ENCODE measurements at places on chromosomes 11 and 22.

DNA sequence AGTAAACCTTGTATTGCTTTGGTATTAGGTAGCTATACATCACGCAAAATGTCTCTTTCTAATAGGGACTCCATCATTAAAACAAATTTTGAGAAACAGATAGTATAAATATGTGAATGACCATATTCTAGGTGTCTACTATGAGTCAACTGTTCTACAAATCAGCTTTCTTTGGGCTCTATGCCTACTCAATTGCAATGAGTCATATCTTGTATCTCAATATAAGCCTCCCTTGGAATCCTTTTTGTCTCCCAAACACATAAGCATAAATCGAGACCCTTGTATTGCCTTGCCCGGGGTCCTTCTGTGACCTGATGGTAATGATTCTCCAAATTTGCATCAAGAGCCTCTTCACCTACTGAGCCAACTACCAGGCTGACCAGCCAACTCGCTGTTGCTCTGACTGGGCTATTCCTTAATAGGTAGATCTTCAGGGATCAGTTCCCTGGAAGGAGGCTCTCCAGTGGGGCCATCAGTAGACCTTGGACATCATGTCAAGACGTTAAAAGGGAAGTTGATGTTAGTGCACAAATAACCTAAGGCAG is 22.2 kb downstream of the BLID start:
- no peak for DNase-seq

- no peak for DNase-seq
These were observed 47.1 kb upstream of the UCP3 start for GRCh38 chr11:74055938-74056337.

GRCh38 chr11:26778000-26778757 is 56.3 kb upstream of the SLC5A12 start:
- no peak for DNase-seq

GRCh38 chr11:60280412-60280811 is at the start of gene MS4A4A:
Gene MS4A4A, plus strand, starts transcription at chr11:60280666. Its CDS starts 10 bp downstream, at chr11:60280676.
- DNase-seq, result peak; percentile 14

DNA sequence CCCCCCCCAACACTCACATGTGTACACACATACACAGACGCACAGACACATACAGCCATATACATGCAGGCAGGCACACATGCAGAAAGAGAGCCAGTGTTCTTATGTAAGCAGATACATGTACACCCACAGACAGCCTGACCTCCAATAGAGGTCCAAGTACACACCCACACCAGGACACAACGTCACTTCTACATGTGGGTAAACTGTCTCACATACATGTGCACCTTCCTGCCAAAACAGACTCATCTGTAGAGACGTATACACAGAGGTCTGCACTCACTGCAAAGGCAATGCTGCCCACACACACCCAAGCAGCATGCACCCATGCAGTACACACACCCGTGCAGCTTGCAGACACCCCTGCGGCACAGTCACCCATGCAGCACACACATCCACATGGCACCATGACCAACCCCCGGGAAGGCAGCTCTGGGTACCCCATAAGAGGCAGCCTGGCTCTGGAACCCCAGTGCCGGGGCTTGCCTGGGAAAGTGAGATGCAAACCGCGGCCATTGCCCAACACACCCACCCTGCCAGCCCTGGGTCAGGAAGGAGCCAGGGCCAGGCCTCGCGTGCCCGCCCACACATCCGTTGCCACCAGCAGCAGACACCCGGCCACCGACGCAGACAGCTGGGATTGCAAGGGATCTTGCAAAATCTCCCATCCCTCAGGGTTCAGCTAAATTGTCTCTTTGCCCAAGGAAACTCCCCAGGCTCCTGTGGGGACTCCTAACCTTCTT is 10.1 kb downstream of the CASTOR1 start:
- DNase-seq, result no peak

GRCh38 chr11:115067900-115068530 is 389.7 kb downstream of the NXPE2 start:
- DNase-seq, result peak; percentile 36

GRCh38 chr11:35496416-35496815 is 29.0 kb downstream of the PAMR1 start:
- no peak for DNase-seq

GRCh38 chr11:6237266-6237665 is 1.6 kb upstream of the CNGA4 start:
- no peak for DNase-seq

GRCh38 chr11:66151273-66151672 is 81.2 kb downstream of the PACS1 start:
- peak; percentile 27 for DNase-seq

DNA sequence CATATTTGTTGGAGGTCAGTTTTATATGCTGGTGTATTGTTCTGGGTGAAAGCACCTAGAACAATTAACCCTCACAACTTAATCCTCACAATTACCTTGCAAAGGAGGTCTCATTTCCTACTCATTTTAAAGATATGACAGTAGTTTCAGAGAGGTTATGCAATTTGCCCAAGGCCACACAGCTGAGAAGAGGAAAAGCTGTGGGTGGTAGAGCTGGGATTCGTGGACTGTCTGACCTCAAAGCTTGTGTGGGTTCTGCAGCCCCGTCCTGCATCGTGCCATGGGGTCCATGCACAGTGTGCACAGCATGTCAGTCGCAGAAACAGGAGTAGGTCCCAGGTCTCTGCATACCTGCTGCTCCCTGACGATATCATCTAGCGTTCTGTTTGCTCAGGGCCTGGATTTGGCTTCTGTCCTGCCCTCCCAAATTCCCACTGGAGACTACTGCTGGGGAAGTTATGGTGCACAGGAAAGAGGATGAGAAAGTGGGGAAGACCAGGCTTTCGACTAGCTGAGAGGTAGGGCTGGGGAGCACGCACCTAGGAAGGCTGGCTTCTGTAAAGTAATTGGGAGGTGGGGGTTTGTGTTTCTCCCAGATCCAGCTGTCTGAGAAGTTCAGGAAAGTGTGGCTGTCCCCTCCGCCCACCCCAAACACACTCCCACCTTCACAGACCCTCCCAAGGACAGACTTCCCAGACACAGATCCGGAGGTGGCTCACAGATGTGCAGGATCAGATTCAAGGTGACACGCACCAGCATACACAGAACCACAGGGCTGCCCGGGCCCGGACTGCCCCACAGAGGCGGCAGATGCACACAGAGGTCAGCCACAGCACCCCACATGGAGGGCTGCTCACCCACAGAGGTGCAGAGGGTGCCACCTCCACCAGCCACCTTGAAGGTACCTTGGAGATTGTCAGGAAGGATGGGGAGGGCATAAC is 2.0 kb downstream of the BACE1 start:
- no peak for DNase-seq

DNA sequence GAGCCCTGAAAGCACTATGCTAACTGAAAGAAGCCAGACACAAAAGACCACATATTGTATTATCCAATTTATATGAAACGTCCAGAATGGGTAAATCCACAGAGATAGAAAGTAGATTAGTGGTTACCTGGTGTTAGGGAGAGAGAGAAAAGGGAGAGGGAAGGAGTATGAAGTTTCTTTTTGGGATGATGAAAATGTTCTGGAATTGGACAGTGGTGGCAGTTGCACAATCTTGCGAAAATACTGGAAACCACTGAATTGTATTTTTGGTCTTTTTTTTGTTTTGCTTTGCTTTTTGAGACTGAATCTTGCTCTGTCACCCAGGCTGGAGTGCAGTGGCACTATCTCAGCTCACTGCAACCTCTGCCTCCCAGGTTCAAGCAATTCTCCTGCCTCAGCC is 63.5 kb downstream of the MRTFA start:
- DNase-seq, result no peak

DNA sequence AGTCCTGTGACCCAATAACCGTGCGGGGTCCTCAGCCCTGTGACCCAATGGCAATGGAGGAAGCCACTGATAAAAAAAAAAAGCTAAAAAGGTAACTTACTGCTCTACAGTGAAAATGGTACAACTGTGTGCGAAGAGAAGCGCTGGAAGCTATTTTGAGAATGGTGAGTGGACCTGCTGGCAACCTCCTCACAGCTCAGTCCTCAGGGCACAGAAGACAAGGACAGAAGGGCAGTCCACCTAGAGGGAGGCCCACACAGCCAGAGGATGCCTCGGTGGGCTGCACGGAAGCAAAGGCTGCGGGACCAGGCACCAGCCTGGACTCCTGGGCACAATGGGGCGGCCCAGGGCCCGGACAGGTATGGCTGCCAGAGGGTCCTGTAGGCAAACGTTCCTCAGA is 35.6 kb downstream of the BRD1 start:
- DNase-seq, result no peak

- DNase-seq, result no peak
These were observed 24.0 kb downstream of the SMCO4 start for GRCh38 chr11:93519179-93519578.

DNA sequence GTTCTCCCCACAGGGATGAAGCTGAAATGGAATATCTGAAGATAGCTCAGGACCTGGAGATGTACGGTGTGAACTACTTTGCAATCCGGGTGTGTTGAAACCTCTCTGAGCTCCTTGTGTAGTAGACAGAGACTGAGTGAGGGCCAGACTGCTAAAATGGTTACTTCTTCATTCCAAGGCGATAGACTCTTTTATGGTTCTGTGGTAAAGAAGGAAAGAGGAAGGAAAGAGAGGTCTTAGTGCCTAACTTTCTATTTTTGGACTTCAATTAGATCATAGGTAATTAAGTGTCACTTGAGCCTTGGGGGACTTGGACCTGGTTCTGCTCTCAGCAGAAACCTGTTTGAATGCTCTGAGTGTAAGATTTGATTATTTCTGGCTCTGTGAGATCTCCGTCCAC is 54.7 kb downstream of the NF2 start:
- peak; percentile 7 for DNase-seq

DNA sequence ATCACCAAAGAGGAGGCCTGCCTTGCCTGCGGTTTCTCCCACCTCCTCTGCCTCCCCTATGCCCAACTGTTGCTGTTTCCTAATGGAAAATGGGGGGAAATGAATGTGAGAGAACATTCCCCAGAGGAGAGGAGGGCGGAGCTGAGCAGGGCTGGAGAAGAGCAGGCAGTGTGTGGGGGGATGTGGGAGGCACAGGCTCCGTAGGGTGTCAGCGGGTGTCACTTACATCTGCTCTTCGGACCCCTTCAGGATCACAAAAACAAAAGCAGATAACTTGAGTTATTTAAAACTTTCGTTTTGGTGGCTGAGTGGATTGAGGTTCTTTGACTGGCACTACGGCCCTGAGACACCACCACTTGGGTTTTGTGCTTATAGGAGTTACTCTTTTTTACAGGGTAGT is 93.8 kb downstream of the CEP164 start:
- no peak for DNase-seq

- DNase-seq, result no peak
These were observed 1272.2 kb downstream of the LRRC4C start for GRCh38 chr11:40187295-40187694.

GRCh38 chr22:44200855-44201550 is 20.3 kb downstream of the PARVG start:
- DNase-seq, result no peak
